ENCODE measurements at places on chromosomes 12 and 14.

DNA sequence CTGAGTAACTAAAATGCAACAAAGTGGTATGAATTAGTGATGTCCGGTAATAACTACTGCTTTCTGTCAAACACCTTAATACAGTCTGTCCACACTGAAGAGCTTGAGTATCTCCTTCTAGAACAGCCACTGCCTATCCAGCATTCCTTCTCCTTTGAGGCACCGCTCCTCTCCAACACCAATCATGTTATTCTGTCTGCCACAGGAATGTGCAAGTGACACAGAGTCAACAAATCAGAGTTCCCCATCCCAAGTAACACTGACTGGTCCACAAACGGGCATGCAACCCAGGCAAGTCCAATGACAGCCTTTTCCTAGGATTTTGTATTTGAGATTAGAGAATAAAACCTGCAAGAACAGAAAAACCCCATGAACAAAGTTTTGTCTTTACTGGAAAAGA is 3.8 kb downstream of the GXYLT1 start:
- DNase-seq: no peak

- DNase-seq: no peak
These were observed 20.1 kb upstream of the EIF2B2 start for GRCh38 chr14:74982661-74983060.

GRCh38 chr12:50070314-50071060 is 13.1 kb downstream of the ASIC1 start:
- DNase-seq: peak; percentile 52

GRCh38 chr12:92987362-92987761 is 58.3 kb upstream of the EEA1 start:
- DNase-seq: peak; percentile 57

DNA sequence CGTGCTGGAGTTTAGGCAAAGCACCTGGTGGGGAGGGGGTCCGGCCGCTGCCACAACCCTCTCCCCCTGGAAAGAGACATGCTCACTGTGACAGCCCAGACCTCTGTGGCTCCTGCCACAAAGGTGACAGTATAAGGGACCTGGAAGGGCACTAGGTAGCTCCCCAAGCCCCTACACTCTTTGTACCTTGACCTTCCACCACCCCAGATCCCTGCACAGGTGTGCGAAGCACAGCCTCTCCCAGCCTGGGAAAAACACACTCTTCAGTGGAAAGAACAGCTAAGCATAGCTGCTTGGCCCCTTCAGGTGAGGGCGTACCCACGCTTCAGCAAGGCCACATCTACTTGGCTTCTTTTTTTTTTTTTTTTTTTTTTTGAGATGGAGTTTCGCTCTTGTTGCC is 4.9 kb upstream of the PLA2G1B start:
- no peak for DNase-seq

DNA sequence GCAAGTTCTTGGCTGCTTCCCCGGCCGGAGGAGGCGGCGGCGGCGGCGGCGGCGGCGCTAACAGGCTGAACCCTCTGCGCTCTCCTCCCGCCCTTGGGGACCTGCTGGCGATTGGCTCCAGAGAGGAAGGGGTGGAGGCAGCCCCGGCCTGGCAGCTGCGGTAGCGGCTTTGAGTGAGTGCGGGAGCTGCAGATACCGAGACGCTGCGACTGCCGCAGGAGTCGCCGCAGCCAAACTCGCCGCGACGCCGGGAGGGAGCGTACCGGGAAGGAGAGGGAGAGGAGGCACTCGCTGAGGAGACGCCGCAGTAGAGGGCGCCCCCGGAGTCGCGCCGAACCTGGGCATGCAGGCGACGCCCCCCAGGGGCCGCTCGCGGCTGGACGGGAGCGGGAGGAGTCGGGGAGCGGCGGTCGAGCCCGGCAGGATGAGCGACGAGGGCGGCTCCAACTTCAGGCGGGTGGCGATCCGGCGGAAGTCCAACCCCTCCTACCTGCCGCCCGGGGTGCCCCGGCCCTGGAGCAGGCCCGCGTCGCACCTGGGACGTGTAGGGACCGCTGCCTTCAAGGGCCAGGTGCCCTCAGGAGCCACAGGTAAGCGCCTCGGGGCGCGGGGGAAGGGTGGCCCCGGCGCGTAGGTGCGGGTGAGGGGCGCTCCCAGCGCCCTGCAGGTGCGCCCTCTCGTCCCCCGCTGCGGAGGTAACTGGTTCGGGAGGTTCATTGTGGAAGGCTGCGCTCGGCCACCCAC is at the start of gene FGD4:
FGD4 (plus strand) TSS at position 189 of the 744 bp plus-strand sequence.
- DNase-seq: peak; percentile 82

DNA sequence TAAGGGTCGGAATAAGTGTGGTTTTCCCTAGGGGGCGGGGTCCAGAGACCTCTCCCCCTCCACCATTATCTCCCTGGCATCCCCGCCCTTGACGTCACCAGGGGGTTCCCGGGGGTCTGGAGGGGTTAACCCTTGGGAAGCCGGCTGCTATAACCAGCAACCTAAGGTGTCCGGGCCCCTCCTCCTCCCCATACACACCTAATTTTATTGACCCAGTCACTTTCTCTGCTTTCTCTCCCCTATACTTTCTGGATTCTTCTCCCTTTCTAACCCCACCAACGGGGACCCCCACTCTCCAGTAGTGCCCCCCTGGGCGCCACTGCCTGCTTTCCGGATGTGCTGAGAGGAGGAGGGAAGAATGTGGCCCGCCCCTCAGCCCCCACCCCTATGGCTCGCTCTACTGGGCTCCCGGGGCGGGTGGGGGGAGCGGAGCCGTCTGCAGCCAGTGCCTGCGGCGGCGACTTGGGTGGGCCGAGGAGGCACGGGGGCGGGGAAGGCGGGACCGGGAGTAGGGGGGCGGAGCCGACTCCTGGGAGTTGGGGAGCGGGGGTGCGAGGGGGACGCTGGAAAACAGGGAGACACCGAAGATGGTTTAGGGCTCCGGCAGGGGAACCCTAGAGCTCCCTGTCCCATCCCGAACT is 1.8 kb downstream of the GLI1 start:
- DNase-seq: no peak

GRCh38 chr12:101783150-101783549 is 43.9 kb upstream of the SYCP3 start:
- no peak for DNase-seq

- no peak for DNase-seq
These were observed 31.4 kb downstream of the P2RX4 start for GRCh38 chr12:121241156-121241970.

DNA sequence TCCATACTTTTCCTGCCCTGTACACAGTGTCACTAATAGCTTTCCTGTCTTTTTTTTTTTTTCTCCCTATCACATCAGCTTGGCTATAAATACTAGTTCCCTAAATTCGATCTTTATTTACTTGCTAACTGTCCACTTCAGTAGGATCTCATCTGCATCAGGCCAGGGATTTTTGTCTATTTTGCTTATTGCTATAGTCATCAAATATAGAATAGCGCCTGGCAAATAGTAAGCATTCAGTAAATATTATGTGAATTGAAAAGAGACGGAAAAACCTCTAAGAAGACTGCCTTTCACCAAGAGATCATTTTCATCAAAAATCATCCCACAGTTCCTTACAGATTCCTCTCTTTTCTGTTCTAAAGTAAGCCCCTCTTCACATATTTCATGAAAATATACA is 429.1 kb downstream of the FLRT2 start:
- no peak for DNase-seq

- DNase-seq: no peak
These were observed 131.9 kb downstream of the DAAM1 start for GRCh38 chr14:59320361-59320760.

GRCh38 chr14:64598404-64598803 is 48.6 kb downstream of the PPP1R36 start:
- no peak for DNase-seq

DNA sequence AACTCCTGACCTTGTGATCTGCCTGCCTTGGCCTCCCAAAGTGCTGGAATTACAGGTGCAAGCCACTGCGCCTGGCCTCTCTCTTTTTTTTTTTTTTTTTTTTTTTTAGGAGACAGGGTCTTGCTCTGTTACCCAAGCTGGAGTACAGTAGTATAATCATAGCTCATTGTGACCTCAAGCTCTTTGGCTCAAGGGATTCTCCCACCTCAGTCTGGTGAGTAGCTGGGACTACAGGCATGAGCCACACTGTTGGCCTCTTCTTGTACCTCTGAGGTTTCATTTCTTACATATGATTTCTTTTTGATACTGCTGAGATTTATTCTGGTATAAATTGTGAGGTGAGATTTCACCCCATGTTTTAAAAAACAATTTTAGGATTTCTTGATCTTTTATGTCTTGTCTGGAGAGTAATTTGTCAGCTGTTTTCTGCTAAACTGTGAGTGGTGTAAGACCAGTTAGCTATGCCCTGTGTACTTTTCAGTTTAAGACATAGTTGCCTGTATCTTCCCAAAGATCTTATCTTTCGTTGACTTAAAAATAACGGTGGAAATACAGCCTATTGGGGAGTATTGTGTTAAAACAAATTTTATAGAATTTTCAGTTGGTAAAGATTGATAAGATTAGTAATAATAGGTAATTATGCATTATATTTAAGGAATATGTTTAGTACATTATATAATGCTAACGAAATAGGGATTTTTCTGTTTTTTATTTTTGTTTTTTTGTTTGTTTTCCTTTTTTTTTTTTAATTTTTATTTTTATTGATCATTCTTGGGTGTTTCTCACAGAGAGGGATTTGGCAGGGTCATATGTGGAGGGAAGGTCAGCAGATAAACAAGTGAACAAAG is 31.7 kb downstream of the WDR20 start:
- DNase-seq: no peak

- no peak for DNase-seq
These were observed 123.0 kb downstream of the FOXN3 start for GRCh38 chr14:89294060-89294459.

GRCh38 chr12:106594447-106594846 is 11.6 kb downstream of the RFX4 start:
- DNase-seq: no peak

DNA sequence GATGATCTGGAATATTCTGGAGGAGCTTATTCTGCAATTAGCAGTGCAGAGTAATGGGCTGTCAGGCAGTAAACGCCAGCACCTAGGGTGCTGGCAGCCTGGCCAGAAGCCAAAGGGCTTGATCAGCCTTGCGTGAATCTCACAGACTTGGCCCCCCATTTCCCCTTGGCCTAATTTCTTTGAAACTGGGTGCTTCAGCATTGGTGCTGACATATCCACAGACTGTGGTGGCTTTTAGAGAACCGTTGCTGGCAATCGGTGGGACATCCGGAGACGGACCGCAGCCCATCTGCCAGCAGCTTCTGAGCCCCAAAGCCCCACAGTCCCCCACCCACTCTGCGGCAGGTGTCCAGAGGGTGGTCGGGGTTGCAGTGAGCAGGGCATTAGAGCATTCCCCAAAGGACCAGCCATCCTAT is 157.1 kb downstream of the CALM1 start:
- DNase-seq: no peak

DNA sequence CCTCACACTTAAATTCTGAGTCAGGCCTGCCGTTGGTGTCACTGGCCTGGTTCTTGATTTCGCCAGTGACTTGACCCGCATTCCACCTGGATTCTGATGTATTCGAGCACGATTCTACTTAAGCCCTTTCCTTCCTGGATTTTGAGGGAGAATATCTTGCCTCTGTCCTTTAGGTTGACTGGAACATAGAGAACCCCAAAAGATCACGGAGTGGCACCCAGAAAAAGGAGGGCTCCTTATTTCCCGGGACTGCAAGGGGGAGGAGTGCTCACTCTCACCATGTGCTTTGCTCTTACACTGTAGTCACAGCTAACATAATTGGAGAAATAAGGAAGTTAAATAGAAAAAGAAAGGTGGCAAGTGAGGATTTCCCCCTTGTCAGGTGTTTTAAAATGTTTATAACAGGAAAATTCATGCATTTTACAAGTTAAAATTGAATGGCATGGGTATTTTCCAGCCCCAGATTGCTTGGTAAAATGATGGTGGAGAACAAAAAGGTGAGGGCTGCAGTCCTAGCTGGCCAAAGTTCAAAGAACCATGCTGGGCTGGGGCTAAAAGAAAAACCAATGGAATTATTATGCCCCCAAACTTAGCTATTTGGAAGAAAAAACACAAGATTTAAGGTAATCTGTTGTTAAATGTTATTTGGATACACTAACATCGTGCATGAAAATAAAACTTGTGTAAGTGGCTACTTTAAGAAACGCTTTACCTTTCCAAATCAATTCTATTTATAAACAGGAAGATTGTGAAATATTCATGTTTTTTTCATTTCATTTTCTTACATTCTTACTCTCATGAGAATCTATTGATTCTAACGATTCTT is 8.9 kb downstream of the FOXA1 start:
- peak; percentile 47 for DNase-seq

GRCh38 chr14:57057803-57058202 is 210.9 kb downstream of the EXOC5 start:
- DNase-seq: peak; percentile 64

DNA sequence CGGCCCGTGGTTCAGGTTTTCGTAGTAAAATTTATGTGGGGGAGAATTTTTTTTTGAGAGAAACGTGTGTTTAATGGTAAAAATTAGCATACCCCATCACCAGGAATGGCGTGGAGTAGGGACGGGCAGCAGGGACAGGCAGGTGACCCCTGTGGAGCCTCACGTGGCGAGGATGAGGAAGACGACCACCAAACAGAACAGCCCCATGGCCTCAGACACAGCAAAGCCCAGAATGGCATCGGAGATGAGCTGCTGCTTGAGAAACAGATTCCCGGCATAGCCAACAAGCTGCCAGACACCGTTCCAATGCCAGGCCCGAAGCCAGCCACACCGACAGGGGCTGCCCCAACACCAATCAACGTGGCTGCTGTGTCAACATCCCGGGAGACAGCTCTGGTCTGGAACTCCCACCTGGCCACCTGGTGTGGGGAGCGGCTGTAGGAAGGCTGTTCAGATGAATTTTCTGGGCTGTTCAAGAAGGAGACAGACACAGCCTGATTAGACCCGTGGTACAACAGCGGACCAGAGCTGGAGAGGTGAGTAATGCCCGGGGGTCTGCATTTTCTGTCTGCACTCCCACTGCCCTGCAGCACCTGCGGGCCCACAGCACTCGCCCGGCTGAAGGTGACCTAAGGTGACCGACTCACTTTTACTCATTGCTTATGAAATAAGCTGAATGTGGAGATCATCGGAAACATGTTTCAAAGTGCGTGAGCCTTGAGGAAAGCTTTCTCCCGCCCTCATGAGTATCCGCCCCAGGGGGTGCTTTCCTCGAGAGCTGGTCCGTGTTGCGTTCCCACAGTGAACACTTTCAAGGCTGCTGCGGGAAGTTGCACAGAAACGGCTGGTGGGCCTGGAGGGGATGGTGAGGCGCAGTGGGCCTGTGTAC is 10.6 kb downstream of the TMEM121 start:
- DNase-seq: no peak

DNA sequence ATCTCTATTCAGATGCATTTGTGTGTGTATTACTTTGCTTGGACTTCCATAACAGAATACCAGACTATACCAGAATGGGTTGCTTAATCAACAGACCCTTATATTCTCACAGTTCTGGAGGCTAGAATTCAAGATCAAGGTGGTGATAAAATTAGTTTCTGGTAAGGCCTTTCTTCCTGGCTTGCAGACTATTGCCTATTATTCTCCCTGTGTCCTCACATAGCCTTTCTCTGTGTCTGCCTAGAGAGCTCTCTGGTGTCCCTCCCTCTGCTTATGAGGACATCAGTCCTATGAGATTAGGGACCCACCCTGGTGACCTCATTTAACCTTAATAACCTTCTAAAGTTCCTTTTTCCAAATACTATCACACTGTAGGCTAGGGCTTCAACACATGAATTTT is 106.0 kb downstream of the FAR2 start:
- no peak for DNase-seq

- DNase-seq: no peak
These were observed 11.7 kb upstream of the PRB4 start for GRCh38 chr12:11321980-11322379.

Measured in DMS153 (cell line).